GM23338 (cell line): ENCODE measurements at places on chromosomes 1 and 21. TPM values are rescaled to one million over a fixed set of nuclear protein-coding genes. Genes with fewer than 3 reads are reported as not detected.

Gene LRRC53
- not detected in 2 replicates for total RNA-seq

DNA sequence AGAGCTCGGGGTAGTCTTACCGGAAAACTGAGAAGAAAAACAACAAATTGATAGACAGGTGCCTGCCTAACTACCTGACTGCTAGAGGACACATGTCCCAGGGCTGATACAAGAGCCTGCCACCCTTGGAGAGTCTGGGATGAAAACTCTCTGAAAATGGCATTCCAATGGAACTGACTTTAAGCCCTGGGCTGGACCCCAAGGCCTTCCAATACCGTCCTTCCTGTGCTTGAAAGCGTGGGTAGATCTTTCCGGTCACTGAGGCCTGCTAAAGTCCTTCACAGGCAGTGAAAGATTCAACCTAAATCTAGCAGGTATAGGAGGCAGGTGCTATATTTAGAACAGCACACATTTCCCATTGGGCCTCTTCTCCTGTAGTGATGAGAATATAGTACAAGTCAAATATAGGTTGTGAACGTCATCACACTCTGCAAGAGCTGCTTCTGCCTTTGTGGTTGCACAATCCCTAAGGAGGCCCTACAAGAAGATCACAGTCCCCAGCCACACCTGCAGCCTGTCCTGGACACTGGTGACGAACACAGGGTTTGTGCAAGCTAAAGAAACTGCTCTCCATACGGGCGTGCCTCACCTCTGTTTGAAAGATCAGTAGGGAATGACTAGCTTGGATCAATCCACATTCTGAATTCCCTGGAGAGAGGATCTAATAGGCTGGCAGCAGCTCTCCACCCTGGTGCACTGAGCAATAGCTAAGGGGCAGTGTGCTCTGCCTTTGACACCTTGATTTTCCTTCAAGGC lies 876 bp upstream of the CHML start:
- DNase-seq: no peak

DNA sequence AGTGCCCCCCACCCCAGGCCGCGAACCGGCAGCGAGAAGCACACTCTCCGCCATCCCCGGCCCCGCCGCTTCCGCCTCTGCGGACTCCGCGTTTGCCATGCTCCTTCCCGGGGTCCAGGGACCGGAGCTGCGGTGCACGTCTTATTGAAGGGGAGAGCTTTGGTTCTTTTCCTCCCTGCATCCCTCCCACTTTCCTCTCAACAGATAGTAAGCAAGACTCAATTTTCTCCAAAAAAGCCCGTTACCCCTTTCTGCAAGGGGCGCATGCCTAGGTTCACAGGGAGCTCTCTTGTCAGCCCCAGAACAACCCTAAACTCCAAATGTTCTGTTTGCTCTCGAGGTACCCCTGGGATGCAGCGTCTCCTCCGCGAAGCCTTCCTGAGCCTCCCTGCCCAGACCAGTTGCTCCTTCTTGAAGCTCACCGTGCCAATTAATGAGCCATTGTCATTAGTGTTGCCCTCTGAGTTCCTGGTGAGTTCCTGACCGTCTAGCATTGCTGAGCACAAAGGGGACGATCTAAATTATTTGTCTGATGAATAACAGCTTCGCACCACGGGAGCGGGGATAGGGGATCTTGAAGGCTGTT lies 8.1 kb downstream of the FOXD3 start:
- peak; percentile 79 for DNase-seq

DNA sequence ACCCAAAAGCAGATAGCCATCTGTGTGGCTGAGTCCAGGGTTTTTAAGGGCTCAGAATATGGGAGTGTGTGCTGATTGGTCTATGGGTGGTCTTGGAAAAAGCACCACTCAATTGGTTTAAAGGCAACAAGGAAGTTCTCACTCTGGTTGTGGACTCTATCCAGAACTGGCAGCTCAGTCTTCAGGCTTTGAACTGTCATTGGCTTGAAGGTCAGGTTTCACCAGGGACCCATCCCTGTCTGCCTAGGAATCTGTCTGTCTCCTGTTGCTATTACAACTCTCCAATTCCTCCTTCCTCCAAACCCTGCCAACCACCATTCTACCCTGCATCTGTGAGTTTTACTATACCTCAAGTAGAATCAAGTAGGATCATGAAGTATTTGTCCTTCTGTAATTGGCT lies 341.7 kb upstream of the ADGRL2 start:
- no peak for DNase-seq

GRCh38 chr1:55071477-55071876 lies 32.1 kb downstream of the PCSK9 start:
- DNase-seq: peak; percentile 87

DNA sequence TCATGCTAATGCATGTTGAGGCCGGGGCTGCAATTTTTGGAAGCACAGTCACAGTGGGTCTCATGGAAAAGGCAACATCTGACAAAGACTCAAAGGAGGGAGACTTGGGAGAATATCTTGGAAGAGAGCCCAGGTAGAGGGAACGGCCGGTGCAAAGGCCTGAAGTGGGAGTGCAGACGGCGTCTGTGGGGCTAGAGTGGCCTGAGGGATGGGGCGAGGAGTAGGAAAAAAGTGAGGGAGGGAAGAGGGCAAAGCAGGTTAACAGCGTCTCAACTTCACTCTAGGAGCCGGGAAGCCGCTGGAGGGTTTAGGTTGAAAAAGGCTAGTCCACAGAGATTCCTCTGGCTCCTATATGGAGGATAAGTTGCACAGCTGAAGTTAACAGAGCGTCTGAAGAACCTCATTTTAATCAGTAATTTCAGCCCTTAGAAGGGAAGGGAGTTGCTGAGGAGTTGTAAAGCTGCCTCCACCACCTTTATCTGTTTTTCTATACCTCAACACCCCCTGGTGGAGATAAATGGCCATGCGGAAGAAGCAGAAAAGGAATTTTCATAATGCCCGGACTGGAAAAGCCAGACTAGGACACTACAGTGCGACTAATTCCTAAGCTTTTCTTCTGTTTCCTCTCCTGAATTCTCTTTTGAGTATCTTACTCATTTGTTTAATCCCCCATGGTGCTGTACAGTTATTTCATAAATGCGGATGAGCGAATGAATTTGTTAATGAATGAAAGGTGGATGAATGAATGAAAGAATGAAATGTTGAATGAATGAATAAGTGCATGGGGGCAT lies 78.7 kb upstream of the ZNF281 start:
- DNase-seq: peak; percentile 91

Gene ABCD3
- 20.9 and 24.0 TPM in 2 replicates for total RNA-seq

Gene CNR2
- total RNA-seq: not detected in 2 replicates

DNA sequence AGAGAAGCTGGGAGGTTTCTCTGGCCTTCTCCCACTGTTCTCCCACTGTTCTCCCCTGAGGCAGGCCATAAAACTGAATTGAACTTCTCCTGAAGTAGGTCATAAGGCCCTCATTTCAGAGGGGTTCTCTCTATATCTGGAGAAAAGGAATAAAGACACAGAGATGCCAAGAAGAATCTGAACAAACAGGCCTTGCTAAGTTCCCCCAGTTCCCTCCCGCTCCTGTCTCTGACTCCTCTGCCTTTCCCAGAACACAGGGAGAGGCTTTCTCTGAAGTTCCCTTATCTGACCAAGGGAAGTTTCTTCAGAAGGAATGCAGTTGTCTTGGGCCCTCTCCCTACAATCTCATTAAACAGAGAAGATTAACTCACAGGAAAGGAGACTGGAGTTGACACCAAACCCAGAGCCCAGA lies 83.4 kb downstream of the SLC16A1 start:
- DNase-seq: no peak

Gene FMO1
- total RNA-seq: not detected in 2 replicates

Gene LHX8
- 0.27 and 0.73 TPM in 2 replicates for total RNA-seq

GRCh38 chr1:84156210-84156621 lies 12.1 kb downstream of the PRKACB start:
- DNase-seq: no peak

Gene CFH
- not detected in 2 replicates for total RNA-seq

Gene BCL2L15
- 0.78 TPM in 1 of 2 replicates, not detected in the other for total RNA-seq

DNA sequence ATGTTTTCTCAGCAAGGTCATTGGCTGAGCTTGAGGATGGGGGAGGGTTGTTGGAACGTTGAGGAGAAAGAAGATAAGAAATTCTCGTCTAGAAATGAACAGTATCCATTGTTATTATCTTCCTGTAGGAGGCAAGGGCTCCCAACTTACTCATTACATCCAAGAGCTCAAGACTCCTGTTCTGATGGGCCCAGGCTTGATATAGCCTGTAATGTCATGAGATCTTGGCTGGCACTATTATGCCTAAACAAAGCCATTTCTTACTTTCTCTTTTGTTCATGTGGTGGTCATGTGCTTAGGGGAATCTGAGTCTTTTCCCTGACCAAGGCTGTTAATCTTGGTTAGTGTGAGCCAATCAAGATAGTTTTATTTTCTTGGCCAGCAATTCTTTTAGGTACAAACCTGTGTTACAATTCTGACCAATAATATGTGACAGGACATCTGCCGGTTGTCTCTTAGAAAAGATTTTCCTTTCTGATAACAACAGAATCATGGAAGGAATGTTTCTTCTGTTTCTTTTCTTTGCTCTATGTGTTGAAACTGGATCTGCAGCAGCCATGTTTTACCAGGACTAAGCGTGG lies 15.2 kb upstream of the IGSF3 start:
- DNase-seq: no peak

- DNase-seq: no peak
These were observed 26.6 kb downstream of the LRRC8C start for GRCh38 chr1:89659322-89660081.

- DNase-seq: no peak
These were observed 13.2 kb downstream of the DISC1 start for GRCh38 chr1:231639819-231640218.

- DNase-seq: no peak
These were observed 51.4 kb upstream of the GREM2 start for GRCh38 chr1:240663169-240663879.

GRCh38 chr21:41869771-41870170 lies 9.4 kb downstream of the PRDM15 start:
- DNase-seq: no peak

Gene PHTF1
- 21.6 and 24.5 TPM in 2 replicates for total RNA-seq

- DNase-seq: no peak
These were observed 42.5 kb upstream of the IL10 start for GRCh38 chr1:206814716-206815341.

GRCh38 chr1:23779826-23780371 lies 1.7 kb downstream of the PITHD1 start:
- no peak for DNase-seq

GRCh38 chr1:36346741-36347370 lies 23.4 kb upstream of the EVA1B start:
- DNase-seq: no peak

DNA sequence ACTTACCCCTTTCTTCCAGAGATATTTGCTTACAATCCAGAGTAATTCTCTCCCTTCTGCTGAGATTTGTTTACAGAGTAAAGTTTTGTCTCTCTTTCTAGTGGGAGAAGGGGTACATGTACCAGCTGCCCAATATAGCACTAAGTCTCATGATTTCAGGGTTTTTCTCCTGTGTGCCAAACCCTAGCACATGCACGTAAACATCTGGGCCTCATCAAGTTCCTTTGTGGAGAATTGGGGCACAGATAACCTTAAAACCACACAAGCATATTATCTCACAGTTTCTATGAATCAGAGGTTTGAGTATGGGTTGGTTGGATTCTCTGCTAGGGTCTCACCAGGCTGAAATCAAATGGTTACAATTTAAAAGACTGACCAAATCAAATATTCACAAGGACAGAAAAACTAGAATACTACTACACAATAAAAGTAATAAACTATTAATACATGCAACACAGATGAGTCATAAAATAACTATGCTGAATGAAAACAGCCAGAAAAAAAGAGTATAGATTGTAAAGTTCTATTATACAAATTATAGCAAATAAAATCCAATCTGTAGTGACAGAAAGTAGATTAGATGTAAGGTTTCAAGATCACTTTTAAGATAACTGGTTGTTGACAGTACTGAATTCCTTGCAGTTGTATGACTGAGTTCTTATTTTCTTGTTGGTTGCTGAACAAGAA lies 347.4 kb upstream of the PTBP2 start:
- no peak for DNase-seq

GRCh38 chr21:34630536-34631143 lies 15.7 kb upstream of the RCAN1 start:
- DNase-seq: peak; percentile 70

- DNase-seq: no peak
These were observed 691 bp upstream of the KIFAP3 start for GRCh38 chr1:170075186-170075585.

Gene FCRL6
- not detected in 2 replicates for total RNA-seq

DNA sequence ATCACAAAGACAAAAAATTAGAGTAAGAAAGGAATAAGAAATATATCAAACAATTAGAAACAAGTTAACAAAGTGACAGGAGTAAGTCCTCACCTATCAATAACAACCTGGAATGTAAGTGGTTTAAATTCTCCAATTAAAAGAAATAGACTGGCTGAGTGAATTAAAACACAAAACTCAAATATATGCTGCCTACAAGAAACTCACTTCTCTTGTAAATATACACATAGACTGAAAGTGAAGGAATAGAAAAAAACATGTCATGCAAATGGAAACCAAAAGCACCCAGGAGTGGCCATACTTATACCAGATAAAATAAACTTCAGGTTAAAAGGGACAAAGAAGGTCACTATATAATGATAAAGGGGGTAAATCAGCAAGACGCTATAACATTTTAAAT lies 43.2 kb upstream of the NUF2 start:
- DNase-seq: no peak

GRCh38 chr21:7917729-7918128 lies 2603.7 kb upstream of the TPTE start:
- DNase-seq: no peak

- DNase-seq: peak; percentile 24
These were observed 107.2 kb downstream of the DNM3 start for GRCh38 chr1:171948511-171948910.

- DNase-seq: no peak
These were observed 88.2 kb downstream of the KAZN start for GRCh38 chr1:14686701-14687100.

GRCh38 chr1:223417903-223418663 lies 24.9 kb downstream of the CCDC185 start:
- DNase-seq: no peak

Gene THEM5
- total RNA-seq: not detected in 2 replicates

GRCh38 chr21:44533891-44534627 lies 5.9 kb downstream of the KRTAP10-1 start:
- no peak for DNase-seq

DNA sequence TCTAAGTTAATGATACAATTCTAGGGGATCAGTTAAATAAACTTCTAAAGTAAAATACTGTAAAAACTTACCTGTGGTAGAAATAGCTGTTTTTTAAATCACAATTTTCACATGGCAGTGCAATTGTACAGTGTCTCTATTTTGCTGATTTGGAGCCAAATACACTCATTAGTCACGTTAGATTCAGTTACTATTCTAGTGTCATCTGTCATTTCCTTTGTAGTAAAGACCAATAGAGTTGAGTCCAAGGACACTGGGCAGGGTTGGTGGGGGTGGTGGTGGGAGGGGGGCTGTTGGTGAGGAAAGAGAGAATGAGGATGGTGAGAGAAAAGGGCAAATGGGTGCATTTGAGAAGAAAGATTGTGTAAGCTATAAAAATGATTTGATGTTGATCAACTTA lies 33.6 kb downstream of the CD55 start:
- no peak for DNase-seq

Gene ANKRD34A
- total RNA-seq: 0.35 and 2.2 TPM in 2 replicates

GRCh38 chr1:114345930-114346479 lies 165.0 kb downstream of the TRIM33 start:
- DNase-seq: peak; percentile 67

Gene ZNF124
- total RNA-seq: 43.9 and 45.7 TPM in 2 replicates

Gene IL12RB2
- 0.31 and 1.7 TPM in 2 replicates for total RNA-seq
